Muscle of back (tissue), 13 donors: ENCODE measurements at places on chromosomes 7 and 10. TPM values are rescaled to one million over a fixed set of nuclear protein-coding genes. Genes with fewer than 3 reads are reported as not detected.

WAPL gene
- polyA plus RNA-seq: 32.4 TPM

POLR2J2 gene
- polyA plus RNA-seq: 0.54 TPM

GPR37 gene
- 34.8 TPM for polyA plus RNA-seq

CALML3 gene
- polyA plus RNA-seq: 0.16 TPM

DNA sequence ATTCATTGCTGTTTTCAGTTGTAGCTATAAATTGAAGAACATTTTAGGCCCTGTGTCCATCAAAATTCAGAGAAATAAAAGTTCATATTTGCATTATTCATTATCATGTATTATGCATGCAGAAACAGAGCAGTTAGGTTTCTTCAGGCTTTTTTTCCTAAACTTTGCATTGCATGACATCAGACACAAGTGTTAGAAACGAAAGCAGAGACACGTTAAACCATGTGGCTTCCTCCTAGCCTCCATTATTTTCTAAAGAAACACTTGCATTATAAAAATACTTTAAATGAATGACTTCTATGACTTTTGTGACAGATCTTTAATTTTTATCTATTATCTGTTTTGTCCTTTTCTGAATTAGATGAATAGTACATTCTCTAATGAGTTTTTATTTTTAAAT lies 8.8 kb upstream of the EBLN1 start:
- no peak for DNase-seq

DNA sequence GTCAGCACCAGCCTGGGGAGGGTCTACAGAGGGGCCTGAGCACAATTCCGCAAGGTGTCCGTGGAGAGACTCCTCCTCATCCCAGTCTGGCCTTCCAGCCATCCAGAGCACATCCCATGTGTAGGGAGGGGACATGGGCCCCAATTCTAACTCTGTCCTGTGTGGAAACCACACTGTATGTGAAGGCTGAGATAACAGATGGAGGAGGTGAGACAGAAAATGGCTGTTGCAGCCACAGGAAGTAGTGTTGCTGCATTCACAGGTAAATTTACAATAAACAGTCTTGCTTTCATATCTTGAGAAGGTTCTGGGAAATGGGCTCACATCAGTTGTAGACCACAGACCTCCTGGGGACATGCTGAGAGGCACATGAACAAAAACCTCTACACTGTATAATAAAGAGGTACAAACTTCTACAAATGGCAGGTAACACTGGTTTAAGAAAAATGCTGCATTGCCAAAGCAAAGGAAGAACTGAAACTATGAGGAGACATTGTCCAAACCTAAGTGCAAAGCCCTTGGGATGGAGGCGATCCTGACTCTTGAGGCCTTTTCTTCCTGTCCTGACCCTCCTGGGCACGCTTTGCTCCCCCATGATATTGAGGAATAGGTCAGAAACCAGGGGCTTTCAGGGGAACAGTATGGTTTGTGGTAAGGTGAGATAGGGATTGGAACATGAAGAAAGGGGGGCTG lies 21.6 kb upstream of the GIMAP2 start:
- DNase-seq: no peak

- DNase-seq: no peak
Observed at GRCh38 chr7:149225656-149226055, 13.8 kb upstream of the ZNF212 start.

DNA sequence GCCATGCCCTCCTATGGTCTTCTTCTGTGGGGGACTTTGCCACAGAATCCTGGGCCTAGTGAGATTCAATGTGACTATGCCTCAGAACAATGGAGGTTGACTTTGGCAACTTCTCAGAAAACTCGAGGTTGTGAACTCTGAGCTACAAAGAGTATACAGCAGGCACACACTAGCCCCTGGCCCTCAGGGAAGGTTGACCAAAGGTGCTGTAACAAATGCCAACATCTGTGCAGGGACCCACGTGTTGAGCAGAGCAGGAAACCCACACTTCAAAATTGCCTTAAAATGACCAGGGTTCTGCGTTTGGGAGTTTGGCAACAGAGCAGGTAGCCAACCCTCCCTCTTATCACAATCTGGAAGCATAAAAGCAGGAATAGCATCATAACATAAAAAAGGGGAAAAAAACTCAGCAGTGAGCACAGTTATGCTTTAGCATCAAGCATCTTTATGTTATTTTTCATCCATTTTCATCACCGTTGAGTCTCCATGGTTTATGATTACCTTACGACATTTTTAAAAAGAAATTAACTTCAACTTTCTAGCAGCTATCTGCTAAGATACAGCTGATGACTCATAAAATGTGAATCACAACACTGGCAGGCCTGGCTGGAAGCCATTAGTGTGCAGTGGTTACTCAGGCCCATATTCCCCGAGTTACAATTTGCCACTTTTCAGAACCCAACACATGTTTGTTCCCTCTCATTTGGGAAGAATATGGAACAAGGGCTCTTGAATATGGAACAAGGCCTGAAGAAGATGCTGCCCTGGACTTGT lies 11.1 kb downstream of the PRLHR start:
- DNase-seq: no peak

GRCh38 chr7:15783987-15784693 lies 97.7 kb upstream of the MEOX2 start:
- no peak for DNase-seq

GRCh38 chr7:6257675-6258074 lies 14.7 kb downstream of the CYTH3 start:
- DNase-seq: no peak

GRCh38 chr10:3969876-3970666 lies 185.1 kb upstream of the KLF6 start:
- DNase-seq: no peak

DNA sequence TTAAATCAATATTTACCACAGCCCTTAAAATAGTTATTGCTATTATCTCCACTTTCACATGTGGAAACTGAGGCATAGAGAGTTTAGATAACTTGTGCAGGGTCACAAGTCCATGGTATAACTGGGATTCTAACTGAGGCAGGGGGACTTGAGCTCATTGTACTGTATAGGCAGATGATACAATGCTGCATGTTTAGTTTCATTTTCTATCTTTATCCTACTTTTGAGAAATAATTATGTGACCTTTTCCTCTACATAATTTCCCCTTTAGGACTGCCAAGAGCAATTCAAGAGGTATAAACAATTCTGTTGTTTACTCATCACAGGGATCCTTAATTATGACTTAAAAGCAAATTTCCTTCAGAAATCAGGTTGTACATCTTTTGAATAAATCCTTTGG lies 193.1 kb downstream of the SUGCT start:
- DNase-seq: no peak
